ENCODE measurements at places on chromosomes 5 and 9. TPM values are rescaled to one million over a fixed set of nuclear protein-coding genes. Genes with fewer than 3 reads are reported as not detected.

Gene CDX1
- not detected for total RNA-seq

Gene PITX1
- not detected for total RNA-seq

Gene RNF183
- not detected for total RNA-seq

Gene DMRTA1
- 0.43 TPM for total RNA-seq

Gene SLC9A3
- total RNA-seq, result 1.8 TPM

Gene ERAP2
- total RNA-seq, result 5.9 TPM

Gene IL4
- total RNA-seq, result not detected

Gene RMRP
- total RNA-seq, result 431 TPM

Gene CRHBP
- 0.37 TPM for total RNA-seq

Gene DOLPP1
- total RNA-seq, result 5.4 TPM

Gene PKN3
- total RNA-seq, result 8.6 TPM

Gene THBS4
- total RNA-seq, result 91.5 TPM

Gene CCL27
- total RNA-seq, result not detected

Gene SPATA31E1
- total RNA-seq, result not detected

Gene ZNF169
- 6.5 TPM for total RNA-seq

Gene HTR1A
- total RNA-seq, result not detected

Gene ORM2
- not detected for total RNA-seq

Gene DMRT1
- total RNA-seq, result not detected

Gene SARDH
- total RNA-seq, result 0.94 TPM

Gene LCN9
- not detected for total RNA-seq

Gene SLC6A18
- not detected for total RNA-seq

Gene SLCO4C1
- total RNA-seq, result 0.08 TPM

Gene AGPAT2
- total RNA-seq, result 71.9 TPM

Gene PCDHB13
- 4.2 TPM for total RNA-seq

Gene BTNL3
- not detected for total RNA-seq

Gene TMEM174
- not detected for total RNA-seq

Gene CER1
- total RNA-seq, result not detected

Gene ARSI
- 0.30 TPM for total RNA-seq

Gene DDX4
- not detected for total RNA-seq

Gene FASTKD3
- total RNA-seq, result 4.6 TPM

Gene SLC6A7
- total RNA-seq, result not detected

Gene MARCOL
- not detected for total RNA-seq

Gene TAS2R1
- not detected for total RNA-seq

Gene FGF10
- 0.19 TPM for total RNA-seq

Gene SELENOP
- 213 TPM for total RNA-seq

Gene TRPM3
- 1.5 TPM for total RNA-seq

Gene WHRN
- 2.6 TPM for total RNA-seq

Measured in right atrium auricular region (tissue), 2 donors.